ENCODE measurements at places on chromosomes 2 and 18.

- no peak for DNase-seq
These were observed 170.7 kb upstream of the FSIP2 start for GRCh38 chr2:185567940-185568339.

DNA sequence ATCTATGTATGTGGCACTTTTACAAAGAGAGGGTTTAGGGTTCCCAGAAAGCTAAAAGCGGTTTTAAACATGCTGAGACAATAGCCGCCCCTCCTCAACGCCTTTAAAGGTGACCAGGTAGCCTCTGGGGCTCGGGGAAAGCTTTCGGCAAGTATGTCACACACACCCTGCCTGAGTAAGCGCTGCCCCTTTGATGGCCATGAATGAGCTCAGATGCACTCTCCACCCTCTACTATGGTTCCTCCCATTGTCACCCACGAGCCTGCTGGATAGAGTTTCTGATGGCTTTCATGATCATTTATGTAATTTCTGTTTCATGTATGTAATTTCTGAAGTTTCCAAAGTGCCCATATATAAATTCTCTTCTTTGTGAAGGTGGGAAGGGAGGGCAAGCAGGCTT is 44.1 kb upstream of the GRHL1 start:
- no peak for DNase-seq

DNA sequence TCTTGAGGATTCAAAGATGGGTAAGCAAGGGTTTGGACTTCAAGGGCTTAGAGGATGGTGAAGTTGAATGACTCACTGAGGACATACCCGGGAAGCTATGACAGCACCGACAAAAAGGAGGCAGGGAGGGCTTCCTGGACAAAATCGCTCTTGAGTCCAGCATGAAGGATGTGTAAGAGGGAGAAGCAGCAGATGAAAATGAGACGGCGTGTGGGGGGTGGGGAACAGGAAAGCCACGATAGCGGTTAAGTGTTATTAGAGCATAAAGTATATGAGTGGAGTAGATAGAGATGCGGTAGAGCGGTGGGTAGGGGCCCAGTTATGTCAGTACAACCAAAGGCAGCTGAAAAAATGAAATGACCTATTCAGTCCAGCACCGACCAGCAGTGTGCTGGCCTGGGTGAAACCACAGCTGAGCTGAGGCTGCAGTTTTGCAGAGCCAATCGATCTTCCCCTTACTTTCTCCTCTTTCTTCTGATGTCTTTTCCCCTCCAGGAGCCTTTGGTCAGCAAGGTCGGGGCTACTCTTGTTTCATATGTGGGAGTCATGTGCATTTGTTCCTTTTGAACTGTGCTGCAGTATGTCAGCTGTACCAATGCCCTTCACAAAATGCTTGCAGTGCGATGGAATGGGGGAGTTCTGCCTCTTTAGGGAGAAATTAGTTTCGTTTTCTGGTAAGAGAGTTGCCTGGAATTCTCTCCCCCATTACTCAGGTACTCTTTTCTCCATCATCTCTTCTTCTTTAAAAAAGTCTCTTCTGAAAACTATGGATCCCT is 2.0 kb upstream of the THUMPD2 start:
- DNase-seq, result peak; percentile 32

- DNase-seq, result peak; percentile 31
These were observed 45.5 kb downstream of the EPAS1 start for GRCh38 chr2:46342566-46343315.

GRCh38 chr2:169260846-169261642 is 101.3 kb downstream of the LRP2 start:
- DNase-seq, result no peak

DNA sequence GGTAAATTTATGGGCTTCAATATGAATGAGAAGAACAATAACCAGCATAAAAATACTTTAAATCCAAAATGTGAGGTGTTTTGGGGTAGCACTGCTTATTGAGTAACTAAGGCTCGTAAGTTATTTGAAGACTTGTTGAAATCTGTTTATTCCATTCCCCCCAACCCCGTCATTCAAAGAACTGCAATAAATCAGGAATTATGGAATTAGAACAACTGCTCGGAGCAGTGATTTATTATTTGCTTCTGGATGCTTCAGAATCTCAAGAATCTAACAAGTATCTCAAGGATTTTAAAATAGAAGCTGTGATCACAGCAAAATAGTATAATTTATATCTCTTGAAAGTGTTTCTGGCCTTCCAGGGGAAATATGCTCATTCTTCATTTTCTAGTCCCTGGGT is 86.8 kb downstream of the EML6 start:
- DNase-seq, result no peak

DNA sequence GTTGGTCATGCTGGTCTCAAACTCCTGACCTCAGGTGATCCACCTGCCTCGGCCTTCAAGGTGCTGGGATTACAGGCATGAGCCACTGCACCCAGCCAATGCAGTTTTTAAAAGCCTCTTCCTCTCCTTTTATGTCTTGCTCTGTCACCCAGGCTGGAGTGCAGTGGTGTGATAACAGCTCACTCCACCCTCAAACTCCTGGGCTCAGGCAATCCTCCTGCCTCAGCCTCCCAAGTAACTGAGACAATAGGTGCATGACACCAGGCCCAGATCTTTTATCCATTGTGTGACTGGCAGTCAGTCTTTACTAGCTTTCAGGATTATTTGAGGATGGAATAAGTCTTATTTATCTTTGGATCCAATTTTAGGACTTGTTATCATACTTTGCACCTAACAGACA is 13.2 kb downstream of the KCTD18 start:
- DNase-seq, result no peak

DNA sequence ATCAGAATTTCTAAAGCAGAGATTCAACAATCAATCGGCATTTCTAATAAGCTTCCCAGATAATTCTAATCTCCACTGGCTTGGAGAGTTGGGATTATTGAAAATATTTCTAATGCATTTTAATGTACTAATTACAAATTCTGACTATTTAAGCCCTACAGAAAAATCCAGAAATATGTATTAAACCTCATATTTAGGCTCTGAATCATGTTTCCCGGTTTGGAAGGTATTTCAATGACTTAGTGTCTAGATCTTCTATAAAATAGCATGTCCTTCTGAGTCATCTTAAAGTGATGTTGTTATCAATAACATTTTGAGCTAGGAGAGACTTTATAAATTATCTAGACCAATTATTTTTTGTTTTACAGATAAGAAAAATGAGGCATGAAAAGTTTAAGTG is 258.8 kb upstream of the NRXN1 start:
- DNase-seq, result no peak

DNA sequence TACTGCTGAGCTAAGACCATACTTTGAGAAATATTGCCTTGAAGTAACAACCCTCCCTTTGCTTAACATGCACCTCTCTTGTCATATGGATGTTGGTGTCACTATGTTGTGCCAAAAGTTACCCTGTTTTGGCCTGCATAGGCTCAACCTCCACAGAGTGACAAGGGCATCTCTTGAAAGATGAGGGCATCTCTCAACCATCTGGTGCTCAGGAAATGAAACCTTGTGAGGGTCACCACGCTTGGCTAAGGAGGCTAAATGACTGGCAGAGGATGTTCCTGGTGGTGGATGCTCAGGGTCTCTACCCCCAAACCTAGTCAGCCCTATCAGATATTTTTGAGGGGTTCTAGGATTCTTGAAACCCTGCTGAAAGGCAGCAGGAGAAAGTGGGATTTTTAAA is 2.3 kb downstream of the LHCGR start:
- no peak for DNase-seq

GRCh38 chr2:241952816-241953215 is 83.3 kb downstream of the RTP5 start:
- DNase-seq, result no peak

- no peak for DNase-seq
These were observed 1.4 kb downstream of the PSD4 start for GRCh38 chr2:113175042-113175628.

DNA sequence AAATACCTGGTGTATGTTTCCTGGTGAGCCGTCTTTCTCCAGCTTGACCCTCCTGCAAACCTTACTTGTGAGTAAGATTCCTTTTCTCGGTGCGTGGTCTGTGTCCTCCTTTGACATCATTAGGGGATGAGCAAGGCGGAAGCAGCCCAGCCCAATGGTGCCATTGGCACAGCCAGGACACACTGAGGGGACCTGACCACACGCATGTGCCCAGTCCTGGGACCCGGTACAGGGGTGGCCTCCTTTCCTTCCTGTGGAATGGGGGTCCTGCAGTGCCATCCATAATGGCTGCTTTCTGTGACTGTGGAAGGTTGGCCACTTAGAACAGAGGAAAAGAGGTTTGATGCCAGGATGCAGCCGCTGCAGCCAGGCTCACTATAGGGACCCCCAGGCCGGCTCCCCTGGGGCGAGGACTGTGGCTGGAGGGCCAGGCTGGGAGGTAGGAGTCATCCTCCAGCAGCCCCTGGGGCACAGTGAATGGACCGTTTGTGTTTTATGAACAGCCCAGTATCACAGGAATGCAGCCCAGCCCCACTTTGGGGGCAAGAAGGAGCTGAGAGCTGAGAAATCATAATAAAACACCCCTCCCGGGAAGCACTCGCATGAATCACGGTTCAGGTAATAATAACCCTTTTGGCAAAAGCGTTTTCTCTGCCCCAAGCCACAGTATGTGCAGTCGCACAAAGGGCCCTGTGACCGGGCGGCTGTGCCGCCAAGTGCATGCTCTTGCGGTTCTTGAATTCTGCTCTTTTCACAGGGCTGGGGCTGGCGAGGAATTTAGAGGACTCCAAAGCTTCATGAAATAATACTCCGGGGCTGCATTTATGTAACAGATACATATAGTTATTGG is 73.2 kb downstream of the ASB1 start:
- DNase-seq, result no peak

- peak; percentile 18 for DNase-seq
These were observed 244.6 kb downstream of the BCL2 start for GRCh38 chr18:63074981-63075404.

- no peak for DNase-seq
These were observed 3.0 kb downstream of the SLC35F6 start for GRCh38 chr2:26767129-26767528.

DNA sequence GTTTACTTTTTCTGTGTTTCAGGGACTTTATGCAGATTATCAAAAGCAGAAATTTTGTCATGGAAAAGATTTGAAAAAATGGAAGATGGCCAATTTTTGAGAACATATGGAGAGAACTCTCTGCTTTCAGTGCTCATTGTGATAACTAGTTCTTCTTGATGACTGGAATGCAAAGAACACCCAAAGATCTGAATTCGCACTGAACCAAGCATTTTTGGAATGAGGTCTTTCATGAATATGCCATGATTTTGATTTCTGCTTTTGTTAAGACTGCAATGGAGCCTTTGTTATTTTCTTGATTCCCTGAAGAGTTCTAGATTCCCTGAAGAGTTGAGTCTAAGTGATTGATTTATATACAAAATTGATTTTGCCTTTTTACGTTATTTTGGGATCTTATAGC is 124.1 kb downstream of the FMNL2 start:
- no peak for DNase-seq

DNA sequence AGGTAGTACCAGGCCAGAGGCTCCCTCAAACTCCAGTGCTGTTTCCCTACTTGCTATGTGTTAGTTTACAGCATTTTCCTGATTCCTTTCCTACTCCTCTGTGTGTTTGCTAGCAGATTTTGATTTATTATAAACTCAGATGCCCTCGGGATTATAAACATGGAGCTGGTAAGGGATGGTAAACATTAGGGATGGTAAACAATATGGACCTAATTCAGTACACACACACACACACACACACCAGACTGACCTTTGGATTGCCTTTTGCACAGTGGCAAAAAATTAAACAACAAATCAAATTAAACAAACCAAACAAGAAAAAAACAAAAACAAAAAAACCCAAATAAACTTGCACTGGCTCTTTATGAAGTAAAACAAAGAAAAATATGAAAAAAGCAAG is 55.4 kb upstream of the ACVR1 start:
- DNase-seq, result no peak

- no peak for DNase-seq
These were observed 20.1 kb upstream of the FLACC1 start for GRCh38 chr2:201377218-201377617.

DNA sequence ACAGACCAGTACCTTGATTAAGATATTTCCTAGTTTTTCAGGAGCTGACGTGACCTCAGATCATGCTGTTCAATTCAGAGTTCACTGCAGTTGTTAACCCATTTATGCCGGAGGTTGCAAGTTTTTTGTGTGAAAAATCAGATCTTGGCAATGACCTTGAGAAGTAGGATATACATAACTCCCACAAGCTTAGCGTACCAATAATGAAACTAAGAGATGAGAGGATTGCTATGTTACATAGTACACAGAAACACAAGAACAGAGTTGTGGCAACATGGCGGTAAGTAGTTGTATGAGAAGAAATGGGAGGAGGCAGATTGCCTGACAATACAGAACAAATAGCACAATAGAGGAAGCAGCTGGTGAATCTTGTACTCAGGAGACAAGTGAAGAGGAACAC is 39.1 kb downstream of the PPIG start:
- DNase-seq, result no peak

DNA sequence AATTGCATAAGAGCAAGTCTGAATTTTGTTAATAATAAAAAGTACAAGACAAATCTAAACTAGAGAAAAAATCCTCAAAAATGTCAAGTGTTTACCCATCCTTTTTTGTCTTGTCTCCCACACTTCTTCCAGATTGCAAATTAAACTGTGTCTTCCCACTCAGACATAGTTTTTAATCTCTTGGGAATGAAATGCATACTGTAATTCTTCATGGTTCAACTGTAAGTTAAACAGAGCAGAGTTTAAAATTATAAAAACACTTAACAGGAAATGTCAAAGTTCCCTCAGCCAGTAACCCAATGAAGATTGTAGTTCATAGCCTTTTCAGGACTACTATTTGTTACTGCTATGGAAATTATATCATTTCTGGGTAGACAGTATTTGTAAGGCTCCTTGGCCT is 171.8 kb downstream of the UBE2E3 start:
- peak; percentile 44 for DNase-seq

GRCh38 chr2:27765621-27766286 is 5.8 kb upstream of the MRPL33 start:
- DNase-seq, result peak; percentile 56

DNA sequence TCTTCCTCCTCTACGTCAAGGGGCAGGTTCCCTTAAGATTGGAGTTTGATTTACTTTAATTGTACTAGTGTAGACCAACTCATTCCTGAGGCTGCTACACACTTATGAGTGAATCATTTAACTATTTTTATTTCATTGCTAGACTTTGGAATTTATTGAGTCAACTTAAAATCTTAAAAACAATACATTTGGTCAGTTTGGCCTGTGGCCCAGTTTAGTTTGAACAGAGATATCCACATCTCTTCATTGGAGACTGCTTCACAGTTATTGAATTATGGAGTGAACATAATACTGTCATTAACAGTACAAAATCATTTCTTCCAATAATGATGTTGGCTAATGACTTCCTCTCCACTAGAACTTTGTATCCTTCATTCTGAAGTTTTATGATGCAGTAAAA is 34.5 kb upstream of the STPG4 start:
- DNase-seq, result peak; percentile 76

DNA sequence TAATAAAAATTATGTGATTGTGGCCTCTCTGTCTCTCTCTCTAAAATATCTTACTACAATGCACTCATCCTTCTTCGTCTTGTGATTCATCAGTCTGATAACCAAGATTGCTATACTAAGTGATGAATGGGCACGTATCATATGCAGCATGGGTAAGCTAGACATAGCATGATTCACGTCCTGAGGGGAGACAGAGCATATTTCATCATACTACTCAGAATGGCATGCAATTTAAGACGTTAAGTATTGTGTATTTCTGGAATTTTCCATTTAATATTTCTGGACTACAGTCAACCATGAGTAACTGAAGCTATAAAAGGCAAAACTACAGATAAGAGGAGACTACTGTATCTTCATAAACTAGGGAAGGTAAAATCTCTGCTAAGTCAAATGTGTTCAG is 97.0 kb upstream of the CD226 start:
- DNase-seq, result peak; percentile 96
